ENCODE measurements at places on chromosomes 11 and 22. TPM values are rescaled to one million over a fixed set of nuclear protein-coding genes. Genes with fewer than 3 reads are reported as not detected.

Gene EML3
- total RNA-seq: 28.7 TPM

Gene TSPAN18
- total RNA-seq: not detected

Gene RASSF7
- 18.8 TPM for total RNA-seq

Gene C1QTNF4
- total RNA-seq: not detected

Gene OR51B5
- 118 TPM for total RNA-seq

Gene TRPM5
- total RNA-seq: 0.05 TPM

Gene CCDC73
- 0.03 TPM for total RNA-seq

Gene OR10AG1
- not detected for total RNA-seq

Gene FUT4
- 1.8 TPM for total RNA-seq

Gene KRTAP5-2
- total RNA-seq: not detected

Gene CLDN5
- not detected for total RNA-seq

Gene HBG2
- 19.5 TPM for total RNA-seq

Gene CRYBA4
- total RNA-seq: not detected

Gene MIAT
- 0.10 TPM for total RNA-seq

Gene FAM118A
- 19.2 TPM for total RNA-seq

Gene MMP12
- not detected for total RNA-seq

Gene WT1
- total RNA-seq: 4.4 TPM

Gene PEX16
- 37.3 TPM for total RNA-seq

Gene CD6
- total RNA-seq: not detected

Gene LRP4
- 2.1 TPM for total RNA-seq

Gene SMIM35
- not detected for total RNA-seq

Gene SLC37A2
- total RNA-seq: 9.9 TPM

Gene RBM4B
- 13.9 TPM for total RNA-seq

Gene OR8A1
- not detected for total RNA-seq

Gene OR8G5
- not detected for total RNA-seq

Gene IL17REL
- not detected for total RNA-seq

Gene ELF5
- total RNA-seq: not detected

Gene RCOR2
- total RNA-seq: 0.17 TPM

Gene FOLR2
- total RNA-seq: not detected

Gene HEPN1
- 0.05 TPM for total RNA-seq

Gene POTEH
- total RNA-seq: 0.27 TPM

Gene MAP6
- total RNA-seq: 0.40 TPM

Gene KBTBD3
- total RNA-seq: 4.2 TPM

Gene UPK3A
- total RNA-seq: not detected

Gene PGA5
- total RNA-seq: not detected

Gene RAB36
- 1.4 TPM for total RNA-seq

Gene ALDH3B2
- not detected for total RNA-seq

Gene F2
- total RNA-seq: not detected

Gene YPEL1
- 0.17 TPM for total RNA-seq
